Tibial nerve (tissue), 4 donors: ENCODE measurements at places on chromosomes 7 and 10.

- no peak for DNase-seq
Observed at GRCh38 chr7:30884881-30885280, 26.8 kb upstream of the AQP1 start.

- no peak for DNase-seq
Observed at GRCh38 chr10:3975016-3975415, 190.0 kb upstream of the KLF6 start.

DNA sequence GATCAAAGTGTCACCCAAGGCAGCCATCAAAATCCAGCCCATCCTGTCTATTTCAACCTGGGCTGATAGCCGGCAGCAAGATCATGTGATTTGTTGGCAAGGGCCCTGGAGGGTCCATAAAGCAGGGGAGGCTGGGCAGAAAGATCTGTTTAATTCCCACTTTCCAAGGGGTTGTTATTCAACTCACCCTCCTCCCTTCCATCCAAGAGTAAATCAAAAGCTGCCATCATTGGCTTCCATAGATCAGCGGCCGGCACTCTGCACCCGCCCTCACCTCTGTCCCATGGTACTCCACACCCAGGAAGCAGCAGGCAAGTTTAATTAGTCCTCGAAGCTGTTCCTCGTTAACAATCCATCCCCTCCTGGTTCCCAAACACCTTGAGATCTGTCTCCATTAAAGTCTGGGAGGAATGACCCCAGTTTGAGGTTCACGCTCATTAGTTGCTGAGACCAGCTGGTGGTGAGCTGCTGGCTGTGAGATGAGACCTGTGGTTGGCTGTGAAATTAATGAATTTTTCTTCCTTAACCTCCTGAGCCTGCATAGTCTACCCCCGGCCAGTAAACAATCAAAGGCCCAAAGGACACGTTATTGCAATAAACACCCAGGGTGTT, 120.6 kb upstream of the CHST15 start:
- no peak for DNase-seq

GRCh38 chr7:2151801-2152612, 80.7 kb downstream of the MAD1L1 start:
- DNase-seq = no peak

DNA sequence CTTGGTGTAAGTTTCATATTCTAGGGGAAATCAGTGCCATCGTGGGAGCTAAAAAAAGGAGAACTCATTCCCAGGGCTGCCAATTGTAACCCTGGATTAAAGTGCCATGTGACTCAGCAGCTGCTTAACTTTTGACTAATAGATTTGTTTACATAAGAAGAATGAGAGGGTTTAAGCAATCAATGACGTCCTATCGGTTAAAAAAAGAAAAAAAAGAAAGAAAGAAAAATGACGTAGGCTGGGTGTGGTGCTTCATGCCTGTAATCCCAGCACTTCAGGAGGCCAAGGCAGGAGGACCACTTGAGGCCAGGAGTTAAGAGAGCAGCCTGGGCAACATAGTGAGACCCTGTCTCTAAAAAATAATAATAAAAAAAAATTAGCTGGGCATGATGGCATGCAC, 116.2 kb upstream of the AFAP1L2 start:
- DNase-seq = no peak
